Hindlimb muscle (tissue), 1 donor: ENCODE measurements at places on chromosomes 5 and 9. TPM values are rescaled to one million over a fixed set of nuclear protein-coding genes. Genes with fewer than 3 reads are reported as not detected.

- DNase-seq = no peak
Measured at GRCh38 chr5:170223906-170224305, 8.9 kb upstream of the C5orf58 start.

- no peak for DNase-seq
Measured at GRCh38 chr5:173055722-173055982, 500 bp upstream of the CREBRF start.

GRCh38 chr5:77633207-77633675 is 5.3 kb downstream of the OTP start:
- DNase-seq = no peak

- DNase-seq = no peak
Measured at GRCh38 chr9:98606730-98607129, 102.0 kb downstream of the GABBR2 start.

- DNase-seq = no peak
Measured at GRCh38 chr9:112149211-112149610, 25.9 kb downstream of the SUSD1 start.

DNA sequence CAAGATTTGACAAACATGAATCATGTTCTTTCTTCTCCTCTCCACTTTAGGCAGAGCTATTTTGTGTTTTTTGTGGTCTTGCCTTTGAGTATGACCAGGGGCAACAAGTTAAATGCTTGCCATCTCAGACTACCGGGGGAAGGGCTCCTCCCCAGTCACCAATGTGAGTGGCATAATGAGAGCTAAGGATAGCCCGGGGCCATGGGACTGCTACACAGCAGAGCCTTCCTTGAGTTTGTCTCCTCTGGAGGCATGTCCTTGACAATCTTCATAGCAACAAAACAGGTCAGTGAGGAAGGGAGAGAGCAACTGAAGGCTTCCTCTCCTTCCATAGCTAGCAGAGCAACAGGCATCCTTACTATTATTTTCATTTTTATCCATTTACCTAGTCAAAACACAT is 299.3 kb downstream of the ENC1 start:
- DNase-seq = no peak

GRCh38 chr9:2872250-2872930 is 28.5 kb upstream of the PUM3 start:
- DNase-seq = peak; percentile 20

DNA sequence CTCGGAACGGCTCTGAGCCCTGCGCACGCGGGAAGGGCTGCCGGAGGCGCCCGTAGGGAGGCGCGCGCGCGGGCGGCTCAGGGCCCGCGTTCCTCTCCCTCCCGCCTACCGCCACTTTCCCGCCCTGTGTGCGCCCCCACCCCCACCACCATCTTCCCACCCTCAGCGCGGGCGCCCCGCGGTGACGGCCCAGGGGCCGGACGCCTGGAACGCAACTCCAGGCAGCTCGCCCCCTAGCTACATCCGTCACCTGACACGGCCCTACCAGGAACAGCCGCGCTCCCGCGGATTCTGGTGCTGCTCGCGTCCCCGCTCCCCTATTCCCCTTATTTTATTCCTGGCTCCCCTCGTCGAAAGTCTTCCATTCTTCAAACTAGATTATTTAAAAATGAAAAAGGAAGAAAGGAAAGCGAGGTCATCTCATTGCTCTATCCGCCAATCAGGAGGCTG is at the start of gene CDKN2B-AS1:
Gene CDKN2B-AS1 (plus strand): TSS at position 236 of the 450 bp plus-strand sequence.
- peak; percentile 55 for DNase-seq

DNA sequence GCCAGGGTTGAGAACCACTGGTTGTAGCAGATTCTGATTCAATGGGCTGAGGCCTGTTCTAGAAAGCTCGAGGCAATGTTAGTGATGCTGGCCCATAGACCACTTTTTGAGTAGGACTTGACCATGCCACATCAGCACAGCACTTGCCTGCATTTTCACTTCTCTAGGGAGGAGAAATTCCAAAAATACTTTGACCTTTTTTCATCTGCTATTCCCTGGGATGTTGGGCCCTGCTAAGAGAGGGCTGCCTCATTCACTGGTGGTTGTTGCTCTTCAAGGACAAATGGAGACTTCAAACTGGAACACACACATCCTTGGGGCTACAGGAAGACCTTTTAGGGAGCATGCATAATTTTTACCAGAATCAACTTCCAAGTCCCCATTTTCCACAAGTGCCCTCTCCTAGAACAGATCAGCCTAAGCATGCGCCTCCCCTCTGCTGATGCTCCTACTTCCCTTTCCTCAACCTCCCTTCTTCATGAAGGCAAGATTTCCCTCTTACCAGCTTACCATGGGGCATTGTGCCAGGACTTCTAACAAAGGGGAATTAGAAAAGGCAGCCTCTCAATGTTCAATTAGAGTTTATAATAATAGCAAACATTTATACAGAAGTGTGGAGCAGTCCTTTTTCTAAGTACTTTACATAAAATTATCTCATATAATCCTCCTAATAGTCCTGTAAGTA is 12.7 kb upstream of the TGFBI start:
- DNase-seq = no peak

DNA sequence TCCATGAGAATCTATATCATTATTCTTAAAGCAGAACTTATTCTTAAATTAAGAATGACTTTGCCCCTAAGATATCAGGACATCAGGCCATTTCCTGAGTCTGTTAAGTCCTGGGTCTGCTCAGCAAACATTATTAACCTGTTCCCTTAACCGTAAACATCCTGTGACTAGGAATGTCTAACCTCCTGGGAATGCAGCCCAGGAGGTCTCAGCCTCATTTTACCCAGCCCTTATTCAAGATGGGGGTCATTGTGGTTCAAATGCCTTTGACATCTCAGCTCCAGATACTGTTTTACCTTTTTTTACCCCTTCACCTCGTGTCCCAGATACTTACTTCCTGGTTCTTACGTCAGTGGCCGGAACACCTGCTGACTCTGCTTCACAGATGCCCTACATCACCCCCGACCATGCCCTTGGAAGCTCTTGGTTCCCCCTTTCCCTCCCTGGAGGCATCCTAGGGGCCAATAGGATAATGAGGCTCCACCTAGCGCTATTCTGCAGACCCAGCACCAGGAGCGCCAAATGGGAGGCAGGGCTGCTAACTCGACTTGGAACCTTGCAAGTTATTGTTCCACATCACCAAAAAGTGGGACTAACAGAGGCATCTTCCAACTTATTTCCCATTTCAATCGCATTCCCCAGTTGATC is 182.5 kb downstream of the MED10 start:
- DNase-seq = no peak

DNA sequence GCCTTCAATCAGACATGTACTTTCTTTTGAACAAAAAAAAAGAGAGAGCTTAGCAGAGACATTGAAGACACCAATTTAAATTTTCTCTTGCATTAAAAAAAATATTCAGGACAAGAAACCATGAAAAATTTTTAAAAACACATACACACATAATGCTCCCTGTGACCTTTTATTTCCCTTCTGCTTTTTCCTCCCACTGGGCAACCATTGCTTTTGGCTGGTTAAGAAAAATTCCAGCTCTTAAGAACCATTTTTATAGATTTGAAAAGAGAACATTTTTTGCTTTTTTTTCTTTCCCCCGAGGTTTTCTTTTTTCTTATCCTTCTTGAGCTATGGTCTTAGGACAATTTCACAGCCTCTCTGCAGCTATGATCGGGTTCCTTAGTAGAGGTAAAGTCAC is 6.1 kb upstream of the HMHB1 start:
- no peak for DNase-seq

DNA sequence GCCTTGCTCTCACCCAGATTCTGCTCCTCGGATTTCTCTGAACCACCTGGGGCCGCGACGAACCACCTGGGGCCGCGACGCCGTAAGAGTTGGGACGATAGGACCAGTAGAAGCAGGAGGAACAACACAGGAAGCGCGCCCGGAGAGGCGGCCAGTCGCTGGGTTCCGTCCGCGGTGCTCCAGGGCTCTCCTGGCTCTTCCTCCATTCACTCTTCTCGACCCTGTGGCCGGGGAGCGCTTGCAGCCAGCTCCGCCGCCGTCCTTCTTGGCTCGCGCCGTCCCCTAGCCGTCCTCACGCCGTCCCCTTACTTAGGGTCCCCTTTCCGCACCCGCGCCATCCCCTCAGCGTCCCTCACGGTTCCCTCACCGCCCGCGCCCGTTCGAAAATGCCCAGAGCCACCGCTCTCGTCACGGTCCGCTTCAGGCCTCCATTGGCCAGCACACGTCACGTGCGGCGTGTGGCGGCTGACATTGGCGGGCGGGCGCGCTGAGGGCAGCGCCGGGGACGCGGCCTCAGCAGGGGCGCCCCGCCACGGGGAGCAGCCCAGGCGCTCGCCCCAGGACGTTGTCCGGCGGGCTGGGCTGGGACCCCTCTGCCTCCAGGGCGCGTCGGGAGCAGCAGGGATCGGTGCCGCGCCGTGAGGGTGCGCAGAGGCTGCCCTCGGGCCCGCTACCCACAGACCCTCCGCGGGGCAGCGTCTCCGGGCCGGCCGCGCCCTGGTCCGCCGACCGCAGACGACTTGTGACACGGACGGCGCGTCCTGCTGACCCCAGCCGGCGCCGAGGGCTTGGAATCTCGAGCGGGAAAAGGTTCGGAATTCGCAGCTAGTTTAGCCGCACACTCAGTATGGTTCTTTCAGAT is 53.7 kb upstream of the PTPDC1 start:
- peak; percentile 92 for DNase-seq

DNA sequence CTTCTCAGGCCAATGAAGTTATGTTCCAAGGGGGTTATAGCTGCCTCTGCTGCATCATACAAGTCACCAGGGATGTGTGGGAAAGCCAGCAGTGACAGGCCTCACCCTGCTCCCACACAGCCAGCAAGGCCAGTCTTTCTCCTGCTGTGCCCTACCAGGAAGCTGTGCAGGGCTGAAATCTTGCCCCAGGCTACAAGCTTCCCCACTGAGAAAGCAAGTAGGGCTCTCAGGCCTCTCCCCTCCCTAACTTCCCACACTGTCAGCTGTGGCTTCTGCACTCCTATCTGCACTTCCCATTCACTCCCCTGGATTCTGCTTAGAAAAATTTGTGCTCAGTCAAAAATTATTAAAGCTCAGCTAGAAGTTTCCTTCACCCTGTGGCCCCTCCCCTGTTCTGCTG is 611.2 kb upstream of the ZNF608 start:
- no peak for DNase-seq

- no peak for DNase-seq
Measured at GRCh38 chr9:106961623-106962022, 98.7 kb downstream of the ZNF462 start.

DNA sequence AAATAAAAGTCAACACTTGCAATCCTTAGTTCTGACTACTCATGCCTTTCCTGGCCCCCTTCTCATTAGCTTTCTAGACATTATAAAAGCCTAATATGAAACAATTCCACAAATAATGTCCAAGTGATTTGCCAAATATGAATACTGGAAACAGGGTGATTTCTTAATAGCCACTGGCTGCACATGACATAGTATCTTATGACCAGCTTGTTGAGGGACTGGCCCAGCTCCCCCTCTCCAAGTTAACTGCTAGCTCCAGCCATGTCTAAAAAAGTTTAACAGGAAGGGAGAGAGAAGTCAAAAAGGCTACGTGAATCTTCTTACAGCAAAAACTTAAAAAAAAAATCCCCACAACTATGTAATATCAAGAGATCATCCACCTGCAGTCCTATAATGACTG is 1.5 kb downstream of the CERT1 start:
- peak; percentile 22 for DNase-seq

DNA sequence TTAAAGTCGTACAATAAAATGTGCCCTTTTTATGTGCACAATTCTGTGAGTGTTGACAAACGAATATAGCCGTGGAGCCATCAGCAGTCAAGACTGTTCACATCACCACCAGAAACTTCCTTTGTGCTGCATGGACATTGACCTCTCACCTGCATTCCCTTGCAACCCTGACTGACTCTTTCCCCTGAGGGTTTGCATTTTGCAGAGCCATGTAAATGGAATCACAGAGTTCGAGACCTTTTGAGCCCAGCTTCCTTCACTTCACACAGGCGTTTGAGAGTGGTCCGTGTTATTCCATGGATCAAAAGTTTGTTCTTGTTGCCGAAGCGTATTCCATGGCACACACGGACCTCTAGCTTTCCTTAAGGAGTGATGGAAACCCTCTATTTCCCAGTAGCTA is 328.2 kb downstream of the DRD1 start:
- DNase-seq = no peak

- no peak for DNase-seq
Measured at GRCh38 chr5:36079200-36079781, 12.6 kb upstream of the UGT3A2 start.

DNA sequence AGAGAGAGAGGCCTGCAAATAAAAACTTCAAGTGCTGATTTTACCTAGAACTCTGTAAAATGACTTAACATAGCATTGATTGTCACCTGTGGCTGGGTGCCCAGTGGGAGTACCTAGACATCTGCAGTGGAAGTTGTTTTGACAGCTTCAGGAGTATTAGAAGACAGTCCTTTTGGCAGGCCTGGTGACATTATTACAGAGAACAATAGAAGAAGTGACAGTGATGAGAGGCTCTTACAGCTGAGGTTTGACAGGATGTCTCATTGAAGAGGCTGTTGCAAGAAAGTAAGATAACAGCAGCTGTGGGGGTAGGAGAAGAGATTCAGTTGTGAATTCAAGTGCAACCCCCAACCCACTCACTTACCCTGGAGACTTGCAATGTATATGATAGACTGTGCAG is 27.9 kb upstream of the MUSK start:
- no peak for DNase-seq

The ARHGEF39 gene
- polyA plus RNA-seq = 5.6 TPM

The RFX3 gene
- 5.0 TPM for polyA plus RNA-seq

The GABRA1 gene
- polyA plus RNA-seq = not detected

The AGXT2 gene
- not detected for polyA plus RNA-seq

The NEUROG1 gene
- polyA plus RNA-seq = not detected
